ENCODE measurements at places on chromosomes 3 and 15.

GRCh38 chr3:44114142-44114541, 127.5 kb upstream of the TOPAZ1 start:
- DNase-seq = no peak

DNA sequence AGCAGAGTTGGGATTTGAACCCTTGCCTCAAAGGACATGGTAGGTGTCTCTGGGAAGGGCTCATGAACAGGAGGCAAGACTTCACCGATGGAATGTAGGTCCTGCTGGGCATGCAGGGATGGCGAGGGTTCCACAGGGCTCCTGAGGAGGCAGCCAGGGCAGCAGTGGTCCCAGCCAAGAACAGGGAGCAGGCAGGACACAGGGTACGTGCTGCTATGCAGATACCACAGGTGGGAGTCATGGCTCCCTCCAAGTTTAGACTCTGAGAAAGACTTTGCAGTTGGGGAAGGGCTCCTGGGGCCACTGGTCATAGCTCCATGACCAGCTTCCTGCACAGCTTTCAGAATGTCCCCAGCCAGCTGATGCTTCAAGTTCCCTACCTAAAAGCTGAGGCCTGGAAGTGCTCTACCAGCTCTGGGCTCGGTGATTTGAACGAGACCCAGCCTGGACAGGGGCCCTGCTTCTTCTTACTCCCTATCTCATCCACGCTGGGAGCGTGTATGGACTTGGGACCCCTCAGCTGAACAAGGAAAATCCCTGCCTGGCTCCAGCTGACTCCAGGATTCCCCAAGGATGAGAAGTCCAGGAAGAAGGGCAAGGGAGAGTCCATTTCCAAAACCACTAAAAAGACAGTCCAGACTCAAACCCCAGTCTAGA, 747 bp downstream of the MYL3 start:
- DNase-seq = no peak

- DNase-seq = no peak
Observed at GRCh38 chr3:71142441-71143161, 440.9 kb downstream of the FOXP1 start.

- no peak for DNase-seq
Observed at GRCh38 chr3:134718726-134719125, 67.9 kb upstream of the KY start.
